Stimulated activated CD8-positive, alpha-beta memory T cell treated with anti-CD3 and anti-CD28 coated beads, Interleukin-15, amount 100 ng/mL, for 4 hours (primary cell): ENCODE measurements at places on chromosomes 1 and 21.

DNA sequence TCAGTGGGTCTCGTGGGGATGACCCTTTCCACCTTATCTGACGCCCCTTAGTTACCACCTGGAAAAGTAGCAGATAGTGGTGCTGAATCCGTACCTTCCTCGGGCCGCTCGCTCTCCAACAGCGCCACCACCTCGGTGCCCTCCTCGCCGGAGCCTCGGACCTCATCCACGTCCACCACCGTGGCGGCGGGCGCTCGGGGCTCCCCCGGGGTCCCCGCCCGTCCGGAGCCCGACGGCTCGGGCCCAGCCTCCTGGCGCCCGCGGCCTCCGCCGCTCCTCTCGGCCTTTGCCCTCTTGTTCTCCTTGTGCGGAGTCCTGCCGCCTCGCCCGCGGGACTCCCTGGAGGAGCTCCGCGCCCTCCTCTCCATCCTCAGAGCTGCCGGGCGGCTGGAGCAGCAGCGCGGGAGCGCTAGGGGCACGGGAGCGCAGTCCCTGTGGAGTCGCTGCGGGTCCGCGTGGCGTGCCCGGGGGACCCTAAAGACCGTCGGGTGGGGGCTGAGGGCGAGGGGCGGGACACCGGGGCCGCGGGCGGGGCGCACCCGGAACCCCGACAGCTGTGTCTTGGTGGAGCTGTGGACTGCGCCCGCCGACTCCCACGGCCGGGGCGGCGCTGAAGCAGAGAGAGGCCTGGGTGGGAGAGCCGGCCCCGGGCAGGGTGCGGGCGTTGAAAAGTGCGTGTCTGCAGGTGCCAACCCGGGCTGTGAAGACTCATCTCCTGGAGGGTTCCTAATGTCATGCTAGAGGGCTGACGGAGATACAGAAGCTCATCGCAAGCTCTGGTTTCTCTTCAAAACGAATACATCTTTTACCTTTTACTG lies at the start of gene NPHS2:
Gene NPHS2 (minus strand): TSS at position 452 of the 818 bp plus-strand sequence. CDS start 84 bp downstream, at position 368.
- DNase-seq = no peak

GRCh38 chr1:15681349-15682292 lies 2.5 kb upstream of the PLEKHM2 start:
- DNase-seq = no peak

DNA sequence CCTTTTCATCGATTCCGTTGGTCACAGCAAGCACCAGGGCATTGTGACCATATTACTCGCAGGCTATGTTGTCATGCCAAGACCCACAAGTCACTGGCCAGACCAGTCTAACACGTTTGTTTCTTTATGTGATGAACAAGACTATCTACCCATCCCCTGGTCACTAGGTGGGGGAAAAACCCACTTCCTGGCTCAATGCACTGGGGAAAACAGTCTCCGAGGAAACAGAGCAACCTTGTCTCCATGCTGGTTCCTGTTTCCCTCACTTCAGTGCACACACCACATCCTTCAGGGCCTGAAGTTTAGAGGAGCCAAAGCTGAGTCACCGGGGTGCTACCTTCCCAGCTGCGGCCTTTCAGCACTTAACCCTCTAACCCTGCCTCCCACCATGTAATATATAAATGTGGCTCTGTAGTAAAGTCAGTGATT lies 20.9 kb downstream of the ERICH3 start:
- DNase-seq = no peak

DNA sequence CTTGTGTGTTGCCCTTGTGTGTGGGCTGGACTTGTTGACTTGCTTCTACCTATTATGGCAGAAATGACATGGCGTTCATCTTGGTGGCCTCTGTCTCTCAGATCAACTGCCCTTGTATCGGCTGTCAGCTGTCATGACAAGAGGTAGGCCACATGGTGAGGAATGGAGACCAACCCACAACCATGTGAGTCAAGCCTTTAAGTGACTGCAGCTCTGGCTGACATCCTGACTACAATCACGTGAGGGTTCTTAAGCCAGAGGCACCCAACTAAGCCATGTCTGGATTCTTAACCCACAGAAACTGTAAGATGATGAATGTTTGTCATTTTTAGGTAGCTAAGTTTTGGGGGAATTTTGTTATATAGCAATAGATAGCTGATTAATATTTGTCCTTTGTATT lies 82.1 kb downstream of the KCND3 start:
- DNase-seq = no peak
